ENCODE measurements at places on chromosomes 2 and 18. TPM values are rescaled to one million over a fixed set of nuclear protein-coding genes. Genes with fewer than 3 reads are reported as not detected.

GRCh38 chr18:13405305-13406038 lies 186.9 kb downstream of the LDLRAD4 start:
- no peak for DNase-seq
- H3K36me3 ChIP-seq: no peaks in the 10 kb centered on the region
- H3K4me1 ChIP-seq: no peaks in the 10 kb centered on the region
- H3K27ac ChIP-seq: no peak overlapping the region

DNA sequence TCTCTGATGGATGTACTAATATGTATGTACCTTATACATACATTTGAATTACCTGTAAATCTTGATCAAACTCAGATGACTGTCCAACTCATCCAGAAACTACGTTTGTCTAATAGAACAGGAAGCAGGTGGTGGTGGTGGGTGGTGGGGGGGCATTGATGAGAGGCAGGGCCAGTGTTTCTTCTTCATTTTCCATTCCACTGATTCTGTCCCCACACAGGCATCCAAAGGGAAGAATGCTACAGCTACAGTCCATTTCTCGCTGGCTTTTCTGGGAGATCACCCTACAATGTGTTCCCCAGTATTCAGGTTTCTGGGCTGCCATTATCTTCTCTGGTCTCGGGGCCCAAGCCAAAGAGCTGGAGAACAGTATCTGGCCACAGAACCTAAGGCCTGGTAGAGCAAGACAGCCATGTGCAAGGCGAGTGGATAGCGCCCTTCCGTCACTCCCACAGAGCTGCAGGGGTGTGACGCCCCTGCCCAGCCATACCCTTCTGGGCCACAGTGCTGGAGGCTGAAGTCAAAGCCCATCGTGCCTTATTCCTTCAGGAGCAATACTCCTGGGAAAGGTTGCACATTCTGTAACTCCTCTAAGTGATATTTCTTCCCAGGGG lies 54.5 kb downstream of the BCL11A start:
- H3K27me3 ChIP-seq: no peaks in the 10 kb centered on the region
- DNase-seq: no peak
- no peaks in the 10 kb centered on the region for H3K36me3 ChIP-seq
- H3K27ac ChIP-seq: no peak overlapping the region
- no peak overlapping the region for H3K4me3 ChIP-seq
- H3K4me1 ChIP-seq: no peaks in the 10 kb centered on the region

DNA sequence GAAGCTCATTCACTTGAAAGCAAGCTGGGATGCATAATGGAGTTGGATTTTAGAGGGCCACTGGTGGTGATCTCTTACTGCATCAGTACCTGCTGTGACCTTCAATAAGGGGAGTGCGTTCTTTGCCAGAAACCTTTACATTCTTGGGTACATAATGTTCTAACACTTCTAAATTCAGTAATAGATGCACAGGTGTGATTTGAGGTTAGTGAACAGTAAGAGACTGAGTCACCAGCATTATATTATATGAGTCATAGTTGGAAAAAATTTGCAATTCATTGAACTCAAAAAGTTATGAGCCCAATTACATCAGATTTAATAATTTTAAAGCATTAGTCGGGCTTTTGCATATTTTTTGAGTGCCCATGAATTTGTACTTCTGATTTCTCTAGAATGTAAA lies 803.3 kb downstream of the ADCYAP1 start:
- H3K4me1 ChIP-seq: no peaks in the 10 kb centered on the region
- no peaks in the 10 kb centered on the region for H3K36me3 ChIP-seq
- no peaks in the 10 kb centered on the region for H3K27me3 ChIP-seq
- no peak overlapping the region for H3K27ac ChIP-seq
- no peak overlapping the region for H3K4me3 ChIP-seq

DNA sequence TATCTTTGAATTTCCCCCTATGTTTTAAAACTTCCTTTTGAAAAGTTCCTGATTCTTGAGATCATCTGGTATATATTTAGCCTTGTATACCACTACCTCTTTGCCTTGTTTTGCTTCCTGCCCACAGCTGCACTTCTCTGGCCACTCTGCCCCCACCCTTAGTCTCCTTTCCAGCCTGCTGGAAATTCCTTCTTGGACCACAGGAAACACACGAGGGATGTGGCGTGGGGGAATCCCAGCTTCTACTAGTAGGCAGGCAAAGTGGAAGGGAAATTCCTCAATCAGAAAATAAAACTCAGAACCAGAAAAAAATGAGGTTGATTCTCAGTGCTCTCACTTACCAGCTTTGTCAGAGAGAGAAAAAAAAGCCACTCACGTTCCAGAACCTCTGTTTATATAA lies 13.4 kb downstream of the IL18RAP start:
- H3K36me3 ChIP-seq: no peaks in the 10 kb centered on the region
- no peak overlapping the region for H3K27ac ChIP-seq
- H3K27me3 ChIP-seq: no peaks in the 10 kb centered on the region
- H3K4me3 ChIP-seq: no peak overlapping the region
- no peaks in the 10 kb centered on the region for H3K4me1 ChIP-seq

GRCh38 chr2:37867166-37867565 lies 57.9 kb upstream of the RMDN2 start:
- peaks cover 8% of the 10 kb centered on the region for H3K4me1 ChIP-seq
- no peaks in the 10 kb centered on the region for H3K27me3 ChIP-seq
- H3K36me3 ChIP-seq: no peaks in the 10 kb centered on the region
- H3K4me3 ChIP-seq: no peak overlapping the region
- H3K27ac ChIP-seq: no peak overlapping the region

GRCh38 chr2:38613126-38613848 lies 10.6 kb upstream of the HNRNPLL start:
- H3K36me3 ChIP-seq: no peaks in the 10 kb centered on the region
- DNase-seq: no peak
- H3K27me3 ChIP-seq: no peaks in the 10 kb centered on the region
- no peaks in the 10 kb centered on the region for H3K4me1 ChIP-seq
- H3K27ac ChIP-seq: no peak overlapping the region
- no peak overlapping the region for H3K4me3 ChIP-seq

- no peak overlapping the region for H3K27ac ChIP-seq
- H3K36me3 ChIP-seq: no peaks in the 10 kb centered on the region
- DNase-seq: no peak
- H3K4me1 ChIP-seq: no peaks in the 10 kb centered on the region
- no peak overlapping the region for H3K4me3 ChIP-seq
These were observed 63.2 kb downstream of the ALMS1 start for GRCh38 chr2:73448856-73449255.

DNA sequence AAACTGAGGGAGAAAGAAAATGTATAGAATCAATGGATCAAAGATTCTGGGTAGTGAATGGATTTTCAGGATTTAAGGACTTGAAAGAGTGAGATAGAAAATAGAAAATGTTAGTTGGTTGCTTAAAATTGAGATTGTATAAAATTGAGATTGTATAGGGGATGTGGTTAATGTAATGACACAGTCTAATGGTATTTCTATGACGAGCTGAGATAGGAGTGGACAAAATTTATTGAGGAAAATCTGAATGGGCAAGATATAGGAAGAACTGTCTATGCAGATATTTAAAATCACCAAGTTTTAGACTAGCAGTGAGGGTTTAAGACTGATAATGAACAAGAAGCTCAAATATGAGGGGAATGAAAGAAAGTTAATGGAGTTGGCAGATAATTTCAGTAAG lies 406.6 kb downstream of the NYAP2 start:
- H3K27me3 ChIP-seq: no peaks in the 10 kb centered on the region
- no peak overlapping the region for H3K4me3 ChIP-seq
- no peak for DNase-seq
- H3K4me1 ChIP-seq: no peaks in the 10 kb centered on the region
- H3K27ac ChIP-seq: no peak overlapping the region
- no peaks in the 10 kb centered on the region for H3K36me3 ChIP-seq

- H3K4me1 ChIP-seq: peaks cover 45% of the 10 kb centered on the region
- peak overlapping the region; percentile 19 for H3K4me3 ChIP-seq
- H3K27ac ChIP-seq: peak overlapping the region; percentile 91
- H3K27me3 ChIP-seq: no peaks in the 10 kb centered on the region
These were observed 6.3 kb downstream of the PPP4R3B start for GRCh38 chr2:55610954-55611743.

DNA sequence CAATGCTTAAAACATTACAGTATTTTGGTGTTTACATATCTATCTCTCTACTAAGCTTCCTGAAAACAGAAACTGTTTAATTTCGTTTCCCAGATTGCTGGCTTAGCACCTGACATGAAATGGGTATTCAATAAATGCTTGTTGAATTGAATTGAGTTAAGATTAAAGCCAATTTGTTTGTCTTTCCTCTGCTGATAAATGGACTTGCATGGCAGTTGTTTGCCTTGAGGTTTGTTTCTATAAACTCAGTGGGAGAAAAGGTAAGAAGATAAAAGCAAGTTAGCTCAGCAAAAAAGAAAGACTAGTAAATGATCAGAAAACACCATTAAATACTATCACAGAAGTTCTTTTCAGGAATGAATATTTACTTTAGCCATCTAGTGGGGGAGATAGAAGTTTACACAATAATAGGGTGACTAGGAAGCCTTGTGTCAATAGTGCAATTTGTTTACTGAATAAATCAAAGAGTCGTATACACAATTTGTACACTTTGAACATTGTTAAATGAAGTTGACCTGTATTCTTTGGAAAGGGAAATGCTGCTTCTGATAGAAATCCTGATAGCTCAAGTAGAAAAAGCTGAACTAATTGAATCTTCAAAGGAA lies 754.5 kb upstream of the FAM98A start:
- peaks cover 11% of the 10 kb centered on the region for H3K4me1 ChIP-seq
- H3K4me3 ChIP-seq: no peak overlapping the region
- no peak for DNase-seq
- H3K36me3 ChIP-seq: no peaks in the 10 kb centered on the region

- no peak for DNase-seq
- no peak overlapping the region for H3K4me3 ChIP-seq
- no peaks in the 10 kb centered on the region for H3K27me3 ChIP-seq
- H3K27ac ChIP-seq: no peak overlapping the region
- H3K4me1 ChIP-seq: no peaks in the 10 kb centered on the region
These were observed 198.7 kb downstream of the ANAPC1 start for GRCh38 chr2:111685342-111685741.

DNA sequence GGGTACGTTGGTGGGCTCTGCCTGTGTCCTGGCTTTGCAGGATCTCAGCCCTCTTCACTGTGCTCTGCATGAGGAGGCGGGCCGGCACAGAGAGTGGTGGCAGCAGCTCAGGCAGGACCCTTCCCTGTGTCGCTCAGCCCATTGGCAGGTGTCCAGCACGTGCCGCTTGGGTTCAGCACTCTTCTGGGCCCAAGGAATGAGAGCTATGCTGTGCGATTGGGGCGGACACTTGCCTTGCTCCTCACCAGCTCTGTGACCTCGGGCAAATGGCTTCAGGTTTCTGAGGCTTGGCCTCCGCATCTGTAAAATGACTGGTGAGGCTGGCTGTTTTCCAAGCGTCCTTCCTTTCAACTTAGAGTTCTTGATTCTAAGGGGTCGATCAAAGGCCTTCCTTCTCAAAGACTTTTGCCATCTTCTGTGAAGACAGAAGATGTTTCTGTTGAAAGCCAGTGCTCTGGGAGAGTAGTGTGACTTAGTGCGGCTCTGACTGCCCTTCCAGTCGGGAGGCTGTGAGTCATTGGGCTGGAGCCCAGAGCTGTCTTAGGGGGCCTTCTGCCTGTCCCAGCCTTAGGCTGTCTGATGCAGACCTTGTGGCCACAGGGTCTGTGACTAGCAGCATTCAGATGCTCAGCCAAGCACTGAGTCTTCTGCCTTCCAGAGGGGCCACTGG lies 35.6 kb downstream of the GLI2 start:
- no peak for DNase-seq
- H3K27ac ChIP-seq: no peak overlapping the region
- H3K27me3 ChIP-seq: no peaks in the 10 kb centered on the region
- H3K4me3 ChIP-seq: no peak overlapping the region

- no peaks in the 10 kb centered on the region for H3K27me3 ChIP-seq
- DNase-seq: no peak
- H3K36me3 ChIP-seq: no peaks in the 10 kb centered on the region
- peaks cover 5% of the 10 kb centered on the region for H3K4me1 ChIP-seq
These were observed 318.0 kb downstream of the ZEB2 start for GRCh38 chr2:144201868-144202468.

DNA sequence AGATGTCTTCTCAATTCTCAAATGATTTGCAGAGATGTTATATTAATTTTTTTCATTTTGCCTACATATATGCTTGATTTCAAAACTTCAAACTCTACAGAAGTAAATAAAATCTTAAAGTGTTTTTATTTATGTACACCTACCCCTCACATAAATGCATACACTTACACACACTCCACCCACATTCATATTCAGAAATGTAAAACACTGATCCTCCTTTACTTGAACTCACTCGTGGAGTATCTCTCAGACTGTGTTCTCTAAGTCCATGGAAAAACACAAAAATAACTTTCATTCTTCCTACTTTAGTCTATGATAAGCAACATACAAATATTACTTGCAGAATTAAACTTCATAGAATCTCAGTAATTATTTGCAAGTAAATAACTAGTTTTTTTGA lies 209.1 kb upstream of the RBMS1 start:
- no peaks in the 10 kb centered on the region for H3K4me1 ChIP-seq
- DNase-seq: no peak
- H3K27ac ChIP-seq: no peak overlapping the region
- no peaks in the 10 kb centered on the region for H3K27me3 ChIP-seq
- no peak overlapping the region for H3K4me3 ChIP-seq

DNA sequence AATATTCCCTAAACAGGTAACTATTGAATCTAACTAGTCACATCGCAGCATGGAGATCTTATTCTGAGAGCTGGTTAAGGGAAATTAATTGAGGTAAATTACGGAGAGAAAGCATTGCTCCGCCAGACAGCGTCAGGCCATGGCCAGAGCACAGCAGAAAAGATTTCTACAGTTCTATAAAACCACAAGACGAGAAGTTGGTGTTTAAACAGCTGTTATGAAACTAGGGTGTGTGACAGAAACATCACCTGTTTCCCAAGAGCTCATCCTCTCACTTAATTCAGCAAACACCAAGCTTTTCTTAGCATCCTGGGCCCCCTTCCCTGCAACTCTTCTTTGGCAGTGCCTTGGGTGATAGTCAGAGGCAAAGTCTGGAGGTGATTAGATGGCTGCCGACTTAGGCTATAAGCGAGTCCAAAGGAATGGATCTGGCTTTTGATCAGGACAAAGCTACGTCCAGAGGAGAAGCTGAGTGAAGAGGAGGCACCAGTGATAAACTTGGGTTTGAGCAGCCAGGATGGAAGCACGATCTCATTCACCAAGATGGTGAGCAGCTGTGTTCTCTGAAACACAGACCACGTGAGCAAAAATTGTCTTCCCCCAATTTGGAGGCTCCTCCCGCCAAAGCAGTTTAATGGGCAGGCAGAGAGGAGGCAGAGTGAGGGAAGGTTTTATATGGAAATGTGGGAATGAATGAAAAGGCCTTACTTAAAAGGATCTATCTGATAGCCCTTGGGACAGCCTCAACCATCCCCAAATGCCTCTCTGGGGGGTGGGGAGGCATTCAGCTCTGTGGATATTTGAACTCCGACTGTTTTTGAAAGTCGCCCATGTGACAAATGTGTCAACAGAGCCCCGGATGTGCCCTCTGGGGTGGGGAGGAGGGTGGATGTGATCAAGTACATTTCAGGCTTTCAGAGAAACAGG lies 57.8 kb downstream of the PKDCC start:
- peaks cover 3% of the 10 kb centered on the region for H3K4me1 ChIP-seq
- H3K4me3 ChIP-seq: no peak overlapping the region
- no peaks in the 10 kb centered on the region for H3K27me3 ChIP-seq
- no peak for DNase-seq
- peak overlapping the region; percentile 23 for H3K27ac ChIP-seq

- no peaks in the 10 kb centered on the region for H3K27me3 ChIP-seq
- H3K36me3 ChIP-seq: no peaks in the 10 kb centered on the region
- no peak overlapping the region for H3K27ac ChIP-seq
- no peak overlapping the region for H3K4me3 ChIP-seq
- DNase-seq: no peak
These were observed 34.9 kb downstream of the SULT1C2 start for GRCh38 chr2:108323619-108324018.

Gene MPP4
- total RNA-seq: not detected

Gene MYCN
- total RNA-seq: 0.37 TPM

Gene SLC23A3
- 0.98 TPM for total RNA-seq

Gene IL1R2
- total RNA-seq: 0.39 TPM

Gene TEX44
- not detected for total RNA-seq

Gene IHH
- total RNA-seq: not detected
